CD4-positive, alpha-beta T cell treated with Interleukin-17A for 1 hour (primary cell): ENCODE measurements at places on chromosomes 4 and X.

DNA sequence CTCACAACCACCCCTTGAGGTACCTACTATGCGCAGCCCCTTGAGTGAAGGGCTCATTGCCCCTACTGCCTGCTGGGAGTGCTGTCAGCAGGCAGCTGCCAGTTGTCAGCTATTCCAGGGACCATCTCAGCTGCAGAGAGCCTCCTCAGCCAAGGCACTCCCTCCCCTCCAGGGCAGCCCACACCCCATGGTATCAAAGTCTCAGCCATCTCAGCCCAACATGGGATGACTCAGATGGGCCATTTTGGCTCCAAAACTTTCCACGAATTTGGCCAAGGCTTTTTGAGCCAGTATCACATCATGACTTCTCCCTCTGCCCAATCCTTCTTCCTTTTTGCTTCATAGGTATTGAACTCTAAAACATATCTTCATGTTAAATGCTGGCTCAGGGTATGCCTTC, 61.4 kb upstream of the MAP3K15 start:
- no peak for DNase-seq

GRCh38 chr4:38125816-38126215, 165.6 kb downstream of the PTTG2 start:
- no peak for DNase-seq

GRCh38 chrX:110698696-110699095, 96.9 kb downstream of the CHRDL1 start:
- DNase-seq, result no peak

DNA sequence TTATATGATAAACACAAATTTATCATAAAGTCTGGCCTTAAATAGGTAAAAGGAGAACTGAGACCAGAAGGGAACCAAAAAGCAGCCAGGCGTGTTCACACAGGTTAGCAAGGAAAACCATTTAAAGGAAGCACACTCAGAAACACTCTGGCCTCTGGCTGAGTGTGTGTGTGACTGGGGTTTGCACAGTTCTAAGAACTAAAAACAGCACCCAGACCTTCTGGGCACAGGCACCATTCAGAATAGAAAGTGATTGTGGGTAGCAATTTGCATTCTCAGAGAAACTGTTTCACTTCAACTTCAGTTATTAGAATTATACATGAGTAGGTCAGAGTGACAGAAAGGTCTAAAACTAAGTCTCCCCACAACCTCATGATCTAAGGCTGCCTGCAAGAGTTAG, 10.0 kb downstream of the GPR82 start:
- DNase-seq, result peak; percentile 9

DNA sequence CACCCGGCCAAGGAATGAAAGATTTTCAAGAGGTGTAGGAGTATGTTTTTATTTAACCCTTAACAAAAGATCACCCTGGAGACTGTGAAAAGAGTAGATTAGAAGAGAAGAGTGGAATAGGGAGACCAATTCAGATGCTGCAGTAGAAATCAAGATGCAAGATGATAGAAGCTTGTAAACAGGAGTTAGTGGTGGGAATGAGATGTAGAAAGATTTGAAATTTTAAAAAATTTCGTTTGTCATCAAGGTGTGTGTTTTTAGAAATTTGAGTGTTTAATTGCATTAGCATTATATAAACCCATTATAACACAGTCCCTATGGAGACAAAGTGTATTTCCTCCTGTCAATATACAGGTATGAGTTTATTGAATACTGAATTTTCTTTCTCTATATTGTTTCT, 42.1 kb upstream of the IL1RAPL2 start:
- no peak for DNase-seq
